ENCODE measurements at places on chromosomes 13 and 19. TPM values are rescaled to one million over a fixed set of nuclear protein-coding genes. Genes with fewer than 3 reads are reported as not detected.

The ZNF653 gene
- 21.8 TPM for total RNA-seq

The POU4F1 gene
- 0.19 TPM for total RNA-seq

- no peak for DNase-seq
Measured at GRCh38 chr13:111076155-111077013, 38.7 kb upstream of the ARHGEF7 start.

DNA sequence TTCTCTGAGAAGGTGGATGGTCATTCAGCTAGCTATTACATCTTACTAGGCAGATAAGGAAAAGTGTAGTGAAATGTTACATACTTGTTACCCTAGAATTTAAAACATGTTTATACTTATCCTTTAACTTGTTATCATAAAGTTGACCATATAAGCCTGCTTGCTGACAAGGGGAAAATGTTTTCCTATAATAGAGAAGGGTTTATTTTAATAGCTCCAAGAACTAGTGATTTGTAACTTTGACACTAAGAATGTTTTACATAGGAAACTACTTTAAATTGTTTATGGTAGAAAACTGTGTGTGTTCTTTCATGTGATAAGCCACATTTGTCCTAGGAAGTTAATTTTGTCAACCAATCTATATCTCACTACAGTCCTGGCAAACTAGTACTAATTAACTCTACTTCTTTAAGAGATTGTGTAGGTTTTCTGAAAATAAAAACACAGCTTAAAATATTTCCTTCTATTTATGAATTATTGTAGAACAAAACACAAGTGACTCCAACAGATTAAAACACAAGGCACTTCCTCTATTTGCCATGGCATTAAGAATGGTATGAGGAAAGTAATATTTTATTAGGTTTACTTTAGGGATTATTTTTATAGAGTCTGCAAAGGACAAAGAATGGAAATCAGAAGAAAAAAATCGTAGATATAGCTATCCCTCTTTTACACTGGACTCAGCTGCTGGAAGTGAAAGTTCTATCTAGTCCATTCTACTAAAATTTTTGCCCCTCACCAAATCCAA is 233.3 kb upstream of the NBEA start:
- DNase-seq, result no peak

The COMP gene
- total RNA-seq, result not detected

DNA sequence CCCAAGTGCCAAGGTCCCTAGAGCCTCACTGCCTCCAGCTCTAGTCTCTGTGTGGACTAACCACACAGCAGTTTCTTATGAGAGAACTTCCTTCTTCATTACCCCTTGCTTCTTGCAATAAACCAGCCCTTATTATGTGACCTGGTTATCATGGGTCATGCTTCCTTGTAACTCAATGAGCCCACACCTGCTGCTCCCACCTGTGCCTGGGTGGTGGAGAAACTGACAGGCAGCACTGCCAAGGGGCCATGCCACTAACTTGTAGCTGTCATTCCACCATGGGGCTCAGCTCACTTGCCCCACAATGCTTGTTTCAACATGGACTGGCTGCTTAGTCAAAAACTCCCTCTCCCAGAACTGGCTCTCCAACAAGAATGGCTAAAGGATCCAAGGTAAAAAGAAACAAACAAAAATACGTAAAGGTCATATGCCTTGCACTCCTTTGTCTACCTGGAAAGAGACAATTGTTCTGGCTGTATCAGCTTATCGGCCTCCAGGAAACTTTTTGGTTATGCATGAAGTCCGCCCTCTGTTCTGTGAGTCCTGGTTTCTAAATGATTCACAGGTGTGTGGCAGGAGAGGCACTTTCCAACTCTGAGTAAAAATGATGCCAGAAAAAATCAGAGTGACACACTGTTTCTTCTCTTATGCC is 446.4 kb downstream of the COG6 start:
- no peak for DNase-seq

The ZNF682 gene
- 16.9 TPM for total RNA-seq

DNA sequence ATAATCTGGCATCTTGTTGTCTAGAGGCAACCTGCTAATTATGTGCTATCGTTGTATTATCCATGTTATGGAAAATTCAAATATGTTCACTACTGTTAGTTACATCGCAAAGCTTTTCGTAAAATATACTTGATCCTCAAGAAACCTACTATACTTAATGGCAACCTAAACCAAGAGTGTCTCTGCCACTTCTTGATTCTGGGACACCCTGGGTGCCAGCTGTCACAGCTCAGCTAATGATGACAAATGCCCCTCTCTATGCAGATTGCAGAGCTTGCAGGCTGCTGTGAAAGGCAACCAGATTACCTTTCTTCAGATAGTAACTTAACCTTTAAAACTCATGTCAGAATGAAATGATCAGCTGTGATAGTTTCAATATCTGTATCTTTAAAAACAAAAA is 8.9 kb upstream of the MAB21L1 start:
- no peak for DNase-seq

The LRRC4B gene
- not detected for total RNA-seq

GRCh38 chr19:45275370-45275971 is 24.4 kb downstream of the MARK4 start:
- DNase-seq, result no peak

The KLK11 gene
- total RNA-seq, result not detected

DNA sequence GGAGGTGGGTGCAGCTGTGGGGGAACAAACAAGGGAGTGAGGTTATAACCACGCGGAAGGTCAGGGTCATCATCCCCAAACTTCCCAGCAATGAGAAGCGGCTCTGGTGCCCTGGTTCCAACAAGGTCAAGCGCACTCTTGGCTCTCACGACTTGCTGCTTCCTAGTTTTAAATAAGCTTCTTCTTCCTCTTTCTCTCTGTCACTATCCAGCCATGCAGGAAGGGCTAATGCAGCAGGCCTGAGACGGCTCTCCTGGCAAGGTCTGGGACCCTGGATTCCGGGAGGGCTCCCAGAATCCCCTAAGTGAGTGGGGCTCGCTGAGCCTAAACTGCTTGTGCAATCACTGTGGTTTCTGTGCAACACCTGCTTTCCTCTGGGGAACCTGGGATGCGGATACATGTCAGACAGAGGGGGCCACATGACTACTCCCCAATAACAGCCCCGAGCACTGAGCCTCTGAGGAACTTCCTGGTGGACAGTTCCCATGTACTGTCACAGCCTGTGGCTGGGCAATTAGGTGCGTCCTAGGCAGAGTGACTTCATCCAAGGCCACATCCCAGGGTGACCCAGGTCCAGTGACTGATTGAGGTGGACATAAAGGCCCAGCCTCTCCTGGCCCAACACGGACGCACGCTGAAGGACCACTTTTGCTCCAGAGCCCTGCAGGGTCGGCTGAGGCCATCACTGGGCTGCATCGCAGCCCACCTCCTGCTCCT is 24.2 kb downstream of the VRK3 start:
- DNase-seq, result no peak

The ZNF428 gene
- 23.3 TPM for total RNA-seq

GRCh38 chr19:38039966-38040365 is 133.0 kb downstream of the SIPA1L3 start:
- DNase-seq, result no peak

DNA sequence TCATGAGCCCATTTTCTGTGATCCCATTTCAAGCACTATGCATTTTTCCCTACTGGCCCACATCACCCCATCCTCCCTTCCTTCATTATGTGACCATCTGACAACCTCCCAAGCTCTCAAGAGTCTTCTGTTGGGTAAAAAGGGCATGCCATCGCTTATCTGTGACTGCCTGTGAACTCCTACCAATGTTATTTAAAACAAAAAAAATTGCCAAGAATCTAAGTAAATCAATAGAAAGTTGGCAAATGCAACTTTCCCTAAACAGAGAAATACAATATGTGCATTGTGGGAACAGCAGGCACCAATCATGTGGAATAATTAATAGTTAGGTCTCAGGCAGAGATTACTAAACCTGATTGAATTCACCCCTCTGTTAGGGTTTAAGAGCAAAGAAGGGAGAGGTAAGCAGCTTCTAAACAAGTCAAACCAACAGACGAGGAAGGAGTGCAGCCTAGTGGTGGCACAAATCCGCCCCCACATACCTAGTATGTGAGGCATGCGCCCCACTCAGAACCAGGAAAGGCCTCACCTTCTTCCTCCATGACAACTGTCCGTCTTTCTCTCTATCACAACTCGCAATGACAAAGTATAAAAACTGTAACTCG is 29.8 kb downstream of the DZIP1 start:
- DNase-seq, result no peak

DNA sequence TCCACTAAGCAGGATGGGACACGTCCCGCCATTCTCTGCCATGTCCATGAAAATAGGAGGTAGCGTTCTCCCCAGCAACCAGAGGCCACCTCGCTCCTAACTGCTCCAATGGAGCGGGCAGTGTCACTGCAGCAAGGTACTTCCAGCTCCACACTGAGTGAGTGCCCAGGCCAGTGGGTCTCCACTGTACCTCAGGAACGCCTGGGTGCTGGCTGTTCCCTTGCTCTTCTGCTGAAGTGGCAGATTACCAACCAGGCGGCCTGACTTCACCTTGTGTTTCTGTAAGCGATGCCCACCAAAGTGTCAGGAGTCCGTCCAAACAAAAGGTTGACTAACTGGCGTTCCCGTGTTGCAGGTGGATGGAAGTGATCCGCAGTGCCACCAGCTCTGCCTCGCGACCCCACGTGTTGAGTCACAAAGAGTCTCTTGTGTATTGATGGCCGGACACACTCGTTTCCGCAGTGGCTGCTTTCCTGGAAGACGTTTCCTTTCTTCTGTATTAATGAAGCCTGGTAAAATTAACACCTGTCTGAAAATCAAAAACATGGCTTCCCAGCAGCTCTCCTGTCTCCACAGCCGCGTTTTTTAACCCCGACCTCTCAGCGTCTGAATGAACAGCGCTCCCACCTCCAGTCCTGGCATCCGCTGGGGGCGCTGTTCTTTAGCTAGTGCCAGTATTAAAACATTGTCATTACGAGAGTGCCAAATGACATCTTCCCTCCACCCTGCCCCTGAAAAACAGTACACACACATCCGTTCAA is 128.8 kb downstream of the STK24 start:
- DNase-seq, result no peak

The CD70 gene
- total RNA-seq, result 6.9 TPM

The TMEM255B gene
- 1.4 TPM for total RNA-seq

DNA sequence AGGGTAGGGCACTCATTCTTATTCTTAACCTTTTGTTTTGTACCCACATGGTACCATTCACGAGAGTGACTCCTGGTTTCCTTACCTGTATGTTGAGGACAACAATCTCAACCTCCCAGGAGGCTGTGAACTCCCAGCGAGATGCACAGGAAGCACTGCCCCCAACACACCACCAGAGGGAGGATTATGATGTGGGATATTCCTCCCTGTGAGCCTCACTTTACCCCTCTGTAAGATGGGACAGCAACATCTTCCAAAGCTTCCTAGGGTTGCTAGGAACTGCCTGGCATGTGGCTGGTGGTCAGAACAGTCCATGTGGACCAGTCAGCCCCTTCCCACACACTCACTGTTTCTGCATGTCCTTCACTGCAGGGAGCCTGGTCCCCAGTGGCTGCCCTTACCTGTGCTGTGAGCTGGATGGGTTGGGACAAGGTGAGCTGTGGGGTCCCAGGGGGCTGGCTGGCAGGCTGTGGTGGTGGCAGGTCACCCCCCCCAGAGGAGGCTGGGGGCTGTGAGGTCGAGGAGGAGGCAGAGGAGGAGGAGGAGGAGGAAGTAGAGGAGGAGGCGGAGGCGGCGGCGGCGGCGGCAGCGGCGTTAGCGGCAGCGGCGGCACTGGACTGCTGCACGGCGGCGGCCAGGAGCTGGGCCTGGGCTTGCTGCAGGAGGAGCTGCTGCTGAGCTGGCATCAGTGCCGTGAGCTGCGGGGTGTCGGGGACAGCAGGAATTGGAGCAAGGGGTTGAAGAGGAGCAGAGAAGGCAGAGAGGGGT is 15.8 kb downstream of the POU2F2 start:
- DNase-seq, result no peak

DNA sequence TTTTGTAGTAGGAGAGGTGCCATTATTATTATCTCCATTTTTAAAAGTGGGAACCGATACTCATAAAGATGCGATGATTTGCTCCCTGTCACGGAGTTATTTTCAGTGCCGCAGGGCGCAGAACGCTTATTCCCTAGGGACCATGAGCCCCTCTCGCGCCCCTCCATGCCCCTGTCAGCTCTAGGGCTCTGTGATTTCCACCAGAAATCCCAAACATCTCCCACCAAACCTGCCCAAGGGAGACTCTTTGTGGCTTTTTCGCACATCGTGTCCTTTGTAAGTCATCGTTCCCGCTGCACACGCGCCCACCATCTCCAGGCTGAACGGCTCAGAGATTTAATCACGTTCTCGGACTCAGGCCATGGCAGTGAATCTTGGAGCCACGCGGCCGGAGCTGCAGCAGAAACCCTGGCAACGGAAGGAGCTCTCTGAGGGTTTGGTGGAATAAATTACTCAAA is 105.1 kb downstream of the DNAJC15 start:
- no peak for DNase-seq

The SNRPD2 gene
- 523 TPM for total RNA-seq

The SIGLECL1 gene
- not detected for total RNA-seq

DNA sequence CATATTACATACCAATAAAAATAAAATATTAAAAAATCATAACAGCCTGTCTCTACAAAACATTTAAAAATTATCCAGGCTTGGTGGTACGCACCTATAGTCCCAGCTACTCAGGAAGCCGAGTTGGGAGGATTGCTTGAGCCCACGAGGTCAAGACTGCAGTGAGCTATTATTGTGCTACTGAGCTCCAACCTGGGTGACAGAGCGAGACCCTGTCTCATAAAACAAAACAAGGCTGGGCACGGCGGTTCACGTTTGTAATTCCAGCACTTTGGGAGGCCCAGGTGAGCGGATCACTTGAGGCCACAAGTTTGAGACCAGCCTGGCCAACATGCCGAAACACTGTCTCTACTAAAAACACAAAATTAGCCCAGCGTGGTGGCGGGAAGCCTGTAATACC is 52.2 kb upstream of the LSM14A start:
- no peak for DNase-seq

DNA sequence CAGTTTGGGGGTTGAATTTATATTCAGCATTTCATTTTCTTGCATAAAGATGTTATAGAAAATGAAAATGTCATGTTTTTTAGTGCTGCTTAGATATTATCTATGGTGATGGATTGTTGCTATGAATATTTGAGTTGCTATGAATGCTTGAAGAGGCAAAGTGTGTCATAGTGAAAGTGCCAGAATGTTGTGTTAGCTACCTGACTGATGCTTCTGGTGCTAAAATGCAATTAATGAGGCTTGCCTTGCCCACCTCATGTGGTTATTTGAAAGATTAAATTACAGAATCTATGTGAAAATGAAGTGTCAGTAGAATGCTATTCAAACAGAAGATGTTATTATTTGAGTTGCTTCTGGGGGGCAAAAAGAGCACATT is 62.7 kb upstream of the MYCBP2 start:
- no peak for DNase-seq

The CGB8 gene
- not detected for total RNA-seq

- DNase-seq, result no peak
Measured at GRCh38 chr13:111315347-111315995, 5.0 kb upstream of the TEX29 start.

The FXYD5 gene
- total RNA-seq, result 360 TPM

The HMGB1 gene
- total RNA-seq, result 483 TPM

- DNase-seq, result no peak
Measured at GRCh38 chr19:38411041-38411712, 8.3 kb downstream of the FAM98C start.
